ENCODE measurements at places on chromosomes 16 and 17.

DNA sequence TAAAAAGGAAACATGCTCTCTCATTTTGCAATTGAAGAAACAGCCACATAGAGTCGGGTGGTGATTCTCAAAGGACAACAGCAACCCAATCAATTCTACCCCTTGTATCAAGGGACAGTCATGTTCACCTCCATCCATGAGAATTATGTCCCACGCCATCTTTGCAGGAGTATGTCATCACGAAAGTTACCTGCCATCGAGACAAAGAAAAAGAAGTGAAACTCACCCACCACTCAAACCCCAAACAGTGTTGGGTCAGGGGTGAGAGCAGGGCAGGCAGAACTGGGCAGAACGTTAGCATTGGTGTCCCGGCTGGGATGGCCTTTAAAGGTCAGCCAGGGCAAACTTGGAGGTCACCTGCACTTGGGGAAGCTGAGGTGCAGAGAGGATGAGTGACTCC is 24.2 kb upstream of the HNF1B start:
- DNase-seq, result no peak

GRCh38 chr17:11589716-11590115 is 8.6 kb upstream of the DNAH9 start:
- DNase-seq, result no peak

GRCh38 chr16:27566417-27566816 is 16.5 kb downstream of the KATNIP start:
- DNase-seq, result no peak

DNA sequence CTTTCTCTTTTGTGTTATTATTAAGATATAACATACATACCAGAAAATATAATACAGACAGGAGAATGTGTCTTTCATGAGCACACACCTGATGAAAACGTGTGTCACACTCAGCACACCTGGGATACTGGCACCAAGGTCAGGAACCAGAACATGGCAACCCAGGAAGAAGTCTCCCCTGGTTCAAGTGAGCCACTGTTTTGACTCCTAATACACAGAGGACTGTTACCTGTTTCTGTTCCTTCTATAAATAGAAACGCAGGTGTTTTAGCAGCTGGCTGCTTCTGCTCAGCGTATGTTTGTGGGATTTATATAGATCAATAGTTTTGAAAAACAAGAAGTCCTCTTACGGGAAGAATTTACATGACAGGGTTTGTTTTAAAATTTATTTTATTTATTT is 3.5 kb downstream of the SEC14L1 start:
- no peak for DNase-seq

DNA sequence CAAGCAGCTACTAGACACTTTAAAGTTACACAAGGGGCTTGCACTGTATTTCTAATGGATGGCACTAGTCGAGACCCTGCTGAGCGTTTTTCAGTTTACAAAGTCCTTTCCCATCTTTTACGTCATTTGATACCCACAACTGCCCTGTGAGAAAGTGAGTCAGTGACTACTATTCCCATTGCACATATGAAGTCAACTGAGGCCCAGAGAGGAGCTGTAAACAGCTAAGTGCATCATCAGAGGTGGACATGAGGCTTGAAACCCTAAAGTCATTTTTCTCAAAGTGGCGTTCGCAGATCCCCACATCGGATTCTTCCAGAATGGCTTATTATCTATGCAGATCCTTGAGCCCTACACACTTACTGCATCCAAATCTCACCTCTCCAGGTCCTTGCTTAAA is 50.6 kb downstream of the TEKT5 start:
- DNase-seq, result no peak

- DNase-seq, result no peak
These were observed 7.3 kb downstream of the TNRC6A start for GRCh38 chr16:24736758-24737157.

- DNase-seq, result no peak
These were observed 237.2 kb downstream of the MRTFB start for GRCh38 chr16:14308368-14308723.

GRCh38 chr17:78231991-78232858 is 794 bp downstream of the TMEM235 start:
- DNase-seq, result no peak

- no peak for DNase-seq
These were observed 24.6 kb downstream of the COPRS start for GRCh38 chr17:31834448-31834847.

GRCh38 chr17:78920528-78920927 is 4.7 kb downstream of the TIMP2 start:
- DNase-seq, result no peak

- DNase-seq, result no peak
These were observed 93.3 kb downstream of the MYO1D start for GRCh38 chr17:32783602-32784001.

GRCh38 chr16:51095084-51095881 is 55.8 kb downstream of the SALL1 start:
- DNase-seq, result no peak

DNA sequence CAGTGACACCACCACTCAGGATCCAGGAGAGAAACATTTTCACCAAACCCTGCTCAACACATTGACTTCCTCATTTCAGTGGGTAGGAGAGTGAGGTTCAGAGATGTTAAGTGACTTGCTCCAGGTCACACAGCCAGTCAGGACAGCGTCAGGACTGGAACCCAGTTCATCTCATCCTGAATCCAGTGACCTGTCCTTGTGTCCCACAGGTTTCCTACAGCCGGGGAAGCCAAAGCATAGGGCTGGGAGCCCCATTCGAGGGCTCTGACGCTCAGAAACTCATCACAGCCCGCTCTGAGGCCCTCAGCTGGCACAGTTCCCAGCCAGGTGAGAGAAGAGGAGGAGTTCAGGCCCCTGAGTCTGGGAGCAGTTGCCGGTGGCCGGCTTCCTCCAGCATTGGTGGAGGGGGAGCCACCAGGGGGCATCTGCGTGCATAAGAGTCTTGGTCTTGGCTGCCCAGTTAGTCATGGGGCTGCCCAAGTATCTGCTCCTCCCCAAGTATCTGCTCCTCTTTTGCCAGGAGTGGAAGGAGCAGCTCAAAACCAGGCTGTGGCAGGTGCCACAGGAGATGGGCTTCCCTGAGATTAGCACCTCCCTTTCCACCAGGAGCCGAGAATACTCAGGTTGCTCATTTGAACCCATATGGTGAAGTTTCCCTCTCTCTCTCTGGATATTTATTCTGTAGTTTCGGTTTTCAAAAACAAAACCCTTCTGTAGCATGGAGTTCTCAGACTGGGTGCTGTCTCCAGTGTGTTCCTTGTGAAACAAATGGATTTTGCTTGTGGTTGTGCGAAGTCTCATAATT is 56.0 kb downstream of the TNFRSF13B start:
- DNase-seq, result no peak

- no peak for DNase-seq
These were observed 1.4 kb downstream of the PLSCR3 start for GRCh38 chr17:7392696-7393612.

GRCh38 chr17:17722081-17722905 is 41.0 kb downstream of the RAI1 start:
- DNase-seq, result no peak
